ENCODE measurements at places on chromosomes 6 and 20.

- DNase-seq = no peak
Observed at GRCh38 chr20:38894091-38894847, 31.9 kb upstream of the FAM83D start.

DNA sequence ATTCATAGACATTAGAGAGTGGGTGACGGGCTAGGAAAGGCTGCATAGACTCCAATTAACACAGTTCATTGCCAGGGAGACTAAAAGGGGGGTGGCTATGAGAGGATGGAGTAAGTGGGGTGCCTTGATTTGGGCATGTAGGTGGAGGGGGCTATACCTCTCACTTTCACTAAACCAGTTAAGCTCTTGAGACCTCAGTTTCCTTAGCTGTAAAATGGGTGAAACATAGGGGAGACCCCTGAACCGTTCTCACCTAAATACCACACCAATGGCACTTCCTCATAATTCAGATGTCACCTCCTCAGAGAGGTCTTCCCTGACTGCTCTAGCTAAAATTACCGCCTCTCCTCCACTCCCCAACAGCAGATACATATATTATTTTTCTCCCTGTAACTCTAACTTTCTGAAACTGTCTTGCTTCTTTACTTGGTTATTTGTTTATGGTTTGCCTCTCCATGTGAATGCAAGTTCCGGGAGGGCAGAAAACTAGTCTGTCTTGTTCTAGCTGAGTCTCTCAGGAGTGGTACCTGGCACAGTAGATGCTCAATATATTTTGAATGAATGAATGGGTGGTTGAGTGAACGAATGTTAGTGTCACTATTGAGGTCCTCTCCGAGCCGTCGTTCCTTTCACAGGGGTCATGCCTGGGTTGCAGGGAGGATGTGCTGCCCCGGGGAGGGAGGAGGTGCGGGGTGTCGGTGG lies 615 bp upstream of the EYA2 start:
- DNase-seq = no peak

DNA sequence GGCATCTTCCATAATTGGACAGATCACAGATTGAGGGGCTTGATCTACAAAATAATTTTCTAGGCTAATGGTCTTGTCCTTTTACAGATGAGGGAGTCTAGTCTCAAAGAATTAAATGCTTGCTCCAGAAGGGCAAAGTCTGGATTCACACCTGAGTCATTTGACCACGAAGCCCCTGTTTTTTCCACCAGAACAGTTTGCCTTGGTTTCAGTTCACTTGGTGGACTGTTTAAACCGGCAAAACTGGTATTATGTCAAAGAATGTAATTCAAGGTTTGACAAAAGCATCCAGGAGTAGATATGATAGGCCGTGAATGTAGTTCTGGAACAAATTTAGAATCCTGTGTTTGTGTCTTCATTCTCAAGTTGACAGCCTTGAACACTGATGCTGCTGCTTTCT lies 3.3 kb downstream of the MYO6 start:
- DNase-seq = no peak

DNA sequence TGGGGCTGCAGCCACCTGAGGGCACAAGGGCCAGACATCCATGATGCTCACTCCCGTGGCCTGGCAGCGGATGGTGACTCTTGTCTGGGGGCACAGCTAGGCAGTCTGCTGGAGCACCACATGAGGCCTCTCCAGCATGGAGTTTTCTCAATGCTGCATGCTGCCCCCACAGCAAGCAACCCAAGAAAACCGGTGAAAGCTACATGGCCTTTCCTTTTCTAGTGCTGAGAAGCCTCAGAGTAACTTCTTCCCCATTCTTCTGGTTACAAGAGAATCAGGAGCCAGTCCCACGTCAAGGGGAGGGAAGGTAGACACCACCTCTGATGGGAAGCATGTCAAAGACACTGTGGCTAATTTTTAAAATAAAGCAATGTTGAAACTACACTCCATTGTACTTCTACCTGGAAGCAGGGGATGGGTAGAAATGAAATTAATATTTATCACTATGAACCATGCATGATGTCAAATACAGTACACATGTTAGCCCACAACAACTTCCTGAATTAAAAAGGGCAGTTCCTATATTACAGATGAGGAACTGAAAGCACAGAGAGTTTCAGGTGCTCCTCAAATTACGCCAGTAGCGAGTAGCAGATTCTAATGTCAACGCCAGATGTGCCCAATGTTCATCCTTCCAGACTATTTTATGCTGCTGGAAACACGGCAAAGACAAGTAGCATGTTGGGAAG lies 101.5 kb downstream of the LAMP5 start:
- DNase-seq = no peak

GRCh38 chr6:158605266-158605878 lies 39.2 kb downstream of the DYNLT1 start:
- DNase-seq = peak; percentile 52

GRCh38 chr20:60993433-60994044 lies 258.5 kb upstream of the CDH4 start:
- DNase-seq = no peak

DNA sequence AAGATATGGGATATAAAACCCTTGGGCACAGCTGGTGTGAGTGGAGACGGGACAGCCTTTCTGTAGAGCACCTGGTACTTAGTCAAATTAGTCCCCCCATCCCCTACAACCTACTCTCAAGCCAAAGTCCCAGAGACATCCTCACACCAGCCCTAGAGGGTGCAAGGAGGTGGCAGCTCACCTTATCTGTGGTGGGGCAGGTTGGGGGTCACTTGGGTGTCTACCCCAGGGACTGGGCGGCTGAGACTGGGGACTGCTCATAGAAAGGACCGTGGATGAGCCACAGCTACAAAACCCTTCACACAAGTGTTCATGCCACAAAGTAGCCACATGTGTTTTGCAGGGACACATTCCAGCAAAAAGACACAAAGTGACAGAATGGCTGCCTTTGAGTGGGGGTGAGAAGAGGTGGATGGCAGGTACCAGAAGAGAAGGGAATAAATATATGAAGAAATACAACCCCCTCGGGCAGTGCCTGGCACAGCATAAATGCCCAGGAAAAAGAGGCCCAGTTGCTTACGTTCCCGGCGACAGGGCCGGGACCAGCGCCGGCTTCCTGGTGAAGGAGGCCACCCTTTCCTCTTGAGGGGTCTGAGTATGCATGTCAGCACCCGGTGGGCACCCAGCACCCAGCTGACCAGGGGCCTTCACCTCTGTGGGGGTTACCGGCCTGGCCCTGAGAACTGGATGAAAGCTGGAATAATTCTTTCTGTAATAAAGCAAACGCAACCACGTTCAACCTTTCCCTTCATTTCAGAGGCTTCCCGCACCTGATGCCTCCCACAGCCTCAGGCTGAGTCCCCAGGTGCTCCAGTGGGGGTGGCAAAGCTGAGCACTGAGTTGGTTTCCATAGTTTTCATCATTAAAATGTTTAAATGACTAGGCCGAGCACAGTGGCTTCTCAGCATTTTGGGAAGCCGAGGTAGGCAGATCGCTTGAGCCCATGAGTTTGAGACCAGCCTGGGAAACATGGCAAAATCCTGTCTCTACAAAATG lies 14.4 kb upstream of the CEBPB start:
- DNase-seq = no peak

- no peak for DNase-seq
Observed at GRCh38 chr6:86357877-86358276, 579.5 kb upstream of the HTR1E start.

- DNase-seq = no peak
Observed at GRCh38 chr20:38447251-38447661, 12.1 kb upstream of the SNHG17 start.

GRCh38 chr20:37421060-37421905 lies 75.3 kb downstream of the SRC start:
- DNase-seq = no peak

GRCh38 chr6:113121571-113121970 lies 735.6 kb upstream of the MARCKS start:
- no peak for DNase-seq

DNA sequence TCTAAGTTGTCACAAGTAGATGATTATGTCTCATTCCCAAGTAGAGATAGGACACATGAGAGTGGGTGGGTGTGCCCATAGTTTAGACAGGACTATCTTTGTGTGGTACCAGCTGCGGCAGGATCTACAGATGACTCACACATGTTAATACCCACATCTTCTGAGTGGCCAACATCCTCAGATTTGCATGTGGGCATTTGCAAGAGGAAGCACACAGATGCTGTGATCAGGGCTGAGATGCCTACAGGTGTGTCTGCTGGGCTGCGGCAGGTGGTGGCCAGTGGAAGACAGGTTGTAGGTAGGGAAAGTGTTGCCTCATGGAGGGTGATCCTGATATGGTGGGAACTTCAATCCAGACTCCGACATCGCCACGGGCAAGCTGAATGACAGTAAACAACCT lies 50.8 kb downstream of the UTRN start:
- DNase-seq = no peak

GRCh38 chr20:25327521-25328235 lies 63.0 kb downstream of the ABHD12 start:
- DNase-seq = no peak

- DNase-seq = no peak
Observed at GRCh38 chr6:16719488-16719887, 41.8 kb downstream of the ATXN1 start.

GRCh38 chr6:56477241-56477640 lies 165.4 kb downstream of the DST start:
- no peak for DNase-seq

DNA sequence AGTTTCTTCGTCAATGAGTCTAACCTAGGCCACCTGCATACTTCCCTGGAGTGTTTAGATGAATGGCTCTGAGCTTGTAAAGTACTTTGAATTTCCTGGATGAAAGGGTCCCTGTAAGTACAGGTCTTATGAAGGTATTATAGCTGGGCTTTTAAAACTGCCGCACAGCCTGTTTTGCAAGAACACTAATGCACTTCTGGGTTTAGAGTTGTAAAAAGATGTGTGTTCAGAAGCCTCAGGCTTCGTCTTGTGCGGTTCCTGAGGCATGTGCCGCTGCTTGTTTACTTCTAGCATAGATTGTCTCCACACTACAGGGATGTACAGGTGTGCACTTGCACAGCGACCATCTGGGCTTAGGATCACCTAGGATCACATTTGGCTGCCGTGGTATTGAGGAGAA lies 324.5 kb downstream of the SOX4 start:
- no peak for DNase-seq

GRCh38 chr6:34324738-34325444 lies 67.6 kb downstream of the NUDT3 start:
- DNase-seq = peak; percentile 13

DNA sequence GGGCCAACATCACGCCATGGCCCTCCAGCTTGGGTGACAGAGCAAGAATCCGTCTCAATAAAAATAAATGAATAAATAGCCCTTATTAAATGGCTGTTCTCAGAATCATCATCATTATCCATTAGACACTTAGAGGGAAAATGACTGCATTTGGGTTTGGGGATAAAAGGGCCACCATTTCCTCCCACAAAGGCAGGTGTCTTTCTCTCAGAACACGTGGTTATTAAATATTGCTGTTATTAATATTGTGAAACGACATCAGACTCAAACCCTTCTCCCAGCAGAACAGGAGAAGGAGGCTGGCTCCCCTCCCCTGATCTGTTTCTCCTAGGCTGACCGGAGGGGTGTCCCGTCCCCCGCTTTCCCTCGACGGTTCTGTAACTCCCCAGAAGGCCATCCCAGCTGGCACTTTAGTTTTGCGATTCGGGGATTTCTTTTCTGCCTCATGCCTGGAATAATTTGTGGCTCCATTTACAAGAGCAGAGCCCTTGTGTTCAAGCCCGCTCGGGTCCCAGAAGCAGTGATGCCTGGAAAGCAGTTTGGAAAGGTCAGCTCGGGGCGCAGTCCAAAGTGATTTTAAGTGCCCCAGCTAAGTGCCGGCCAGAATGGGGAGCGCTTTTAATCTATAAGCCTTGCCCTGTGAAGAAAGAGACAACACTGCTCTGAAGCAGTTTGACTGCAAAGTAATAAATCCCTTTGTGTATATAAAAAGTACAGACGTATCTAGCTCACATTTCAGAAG lies 41.9 kb downstream of the EYA2 start:
- no peak for DNase-seq

GRCh38 chr6:26394289-26394688 lies 7.8 kb upstream of the BTN3A1 start:
- DNase-seq = peak; percentile 55

DNA sequence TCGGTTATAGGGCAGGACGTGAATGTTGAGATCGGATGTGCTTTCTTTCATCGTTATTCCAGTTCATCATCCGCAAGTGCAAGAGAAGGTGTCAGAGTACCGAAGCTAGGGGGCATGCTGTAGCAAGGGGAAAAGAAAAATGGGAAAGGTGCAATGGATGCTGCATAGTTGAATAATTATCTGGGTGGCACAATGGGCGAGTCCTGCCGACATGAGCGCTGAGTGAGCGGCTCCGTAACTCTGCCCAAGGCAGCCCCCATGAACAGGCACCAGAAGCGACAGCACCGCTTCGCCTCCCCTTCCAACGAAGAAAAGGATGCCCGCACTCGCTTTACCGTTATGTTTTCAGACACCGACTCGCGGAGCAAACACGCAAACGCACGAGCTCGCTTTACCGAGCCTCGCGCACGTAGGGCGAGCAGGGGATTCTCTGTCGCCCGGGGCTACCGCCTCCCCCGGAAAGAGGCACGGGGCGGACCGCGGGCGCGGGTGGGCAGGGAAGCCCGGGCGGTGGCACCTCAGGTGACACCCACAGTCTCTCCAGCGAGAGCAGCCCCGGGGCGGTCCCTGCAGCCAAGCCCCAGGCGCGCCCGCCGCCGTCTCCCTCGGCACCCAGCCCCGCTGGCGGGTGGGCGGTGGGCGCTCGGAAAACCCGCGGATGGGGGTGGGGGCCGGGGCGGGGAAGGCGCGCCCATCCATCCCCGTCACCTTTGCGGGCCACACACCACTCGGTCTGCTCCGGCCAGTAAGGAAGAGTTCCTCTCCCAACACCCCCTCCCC lies 654 bp downstream of the WASF1 start:
- peak; percentile 42 for DNase-seq

DNA sequence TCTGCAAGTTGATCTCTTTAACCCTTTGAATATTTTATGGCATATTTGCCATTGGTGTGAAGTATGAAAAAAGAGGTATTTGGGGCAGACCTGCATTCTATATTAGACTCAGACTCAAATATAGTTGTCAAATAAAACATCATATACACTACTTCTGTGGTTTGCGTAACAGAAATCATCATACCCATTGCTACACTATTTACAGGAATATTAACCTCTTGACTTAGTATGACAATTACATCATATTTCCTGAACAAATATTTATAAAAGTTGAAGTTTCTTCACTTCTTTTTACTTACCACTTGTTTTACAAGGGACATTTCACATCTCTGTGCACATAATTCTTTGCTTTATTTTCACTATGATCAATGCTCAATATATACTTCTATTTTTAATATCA lies 206.0 kb downstream of the HAO1 start:
- no peak for DNase-seq

DNA sequence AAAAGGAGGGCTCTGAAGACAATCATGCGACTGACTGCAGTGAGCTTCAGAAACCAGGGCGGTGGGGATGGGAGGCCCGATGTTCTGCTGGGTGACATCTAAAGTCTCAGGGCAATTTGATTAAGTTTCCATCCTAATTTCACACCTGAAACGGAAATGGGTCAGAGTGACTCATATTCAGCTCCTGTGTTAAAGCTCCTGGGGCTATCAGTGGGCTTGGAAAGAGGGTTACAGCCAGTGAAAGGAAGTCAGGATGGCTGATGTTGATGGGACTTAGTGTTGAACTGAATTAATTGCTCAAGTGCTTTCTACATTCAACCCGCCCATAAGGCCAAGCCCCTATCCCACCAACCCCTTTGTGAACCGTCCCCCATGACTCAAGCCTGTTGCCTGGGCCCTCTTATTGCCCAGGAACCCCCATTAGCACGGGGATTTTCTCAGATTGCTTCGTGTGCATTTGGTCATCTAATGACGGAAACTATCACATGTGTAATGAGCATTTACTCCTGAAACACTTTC lies 47.1 kb upstream of the TBC1D7 start:
- DNase-seq = no peak

Data from amniotic stem cell (primary cell).